ENCODE measurements at places on chromosomes 3 and 15. TPM values are rescaled to one million over a fixed set of nuclear protein-coding genes. Genes with fewer than 3 reads are reported as not detected.

DNA sequence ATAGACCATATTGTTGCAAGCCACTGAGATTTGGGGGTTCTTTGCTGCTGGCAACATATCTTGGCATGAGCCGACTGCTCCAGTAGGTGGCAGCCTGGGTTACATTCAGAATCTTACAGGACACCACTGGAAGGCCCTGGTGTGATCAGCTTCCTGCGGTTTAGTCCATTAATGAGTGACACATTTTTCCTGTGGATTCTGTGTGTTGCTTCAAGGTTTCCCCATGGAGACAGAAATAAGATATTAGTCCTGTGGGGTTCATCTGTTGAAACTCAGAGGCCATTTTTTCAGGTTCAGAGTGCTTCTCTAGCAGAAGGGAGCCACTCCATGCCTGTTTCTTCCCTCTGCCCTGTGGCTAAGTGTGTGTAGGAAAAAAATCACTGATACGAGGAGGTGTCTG is 116.2 kb downstream of the MFSD1 start:
- H3K27ac ChIP-seq: no peak overlapping the region
- H3K36me3 ChIP-seq: no peaks in the 10 kb centered on the region
- no peak for DNase-seq
- H3K4me1 ChIP-seq: no peaks in the 10 kb centered on the region

- peak; percentile 76 for DNase-seq
- peak overlapping the region; percentile 36 for H3K27ac ChIP-seq
- H3K4me3 ChIP-seq: no peak overlapping the region
- H3K4me1 ChIP-seq: peaks cover 48% of the 10 kb centered on the region
- no peaks in the 10 kb centered on the region for H3K36me3 ChIP-seq
Measured at GRCh38 chr3:30286007-30286669, 320.3 kb upstream of the TGFBR2 start.

- H3K4me1 ChIP-seq: peaks cover 45% of the 10 kb centered on the region
- peak overlapping the region; percentile 95 for H3K4me3 ChIP-seq
- H3K36me3 ChIP-seq: no peaks in the 10 kb centered on the region
- DNase-seq: peak; percentile 82
- H3K27ac ChIP-seq: peak overlapping the region; percentile 95
- no peaks in the 10 kb centered on the region for H3K27me3 ChIP-seq
Measured at GRCh38 chr3:38454884-38455638, 1.4 kb downstream of the ACVR2B start.

- peaks cover 93% of the 10 kb centered on the region for H3K36me3 ChIP-seq
- no peak overlapping the region for H3K4me3 ChIP-seq
- peaks cover 11% of the 10 kb centered on the region for H3K4me1 ChIP-seq
- DNase-seq: no peak
- H3K27me3 ChIP-seq: no peaks in the 10 kb centered on the region
- H3K27ac ChIP-seq: no peak overlapping the region
Measured at GRCh38 chr3:141746962-141747361, 8.9 kb downstream of the RNF7 start.

- H3K27me3 ChIP-seq: no peaks in the 10 kb centered on the region
- H3K4me1 ChIP-seq: no peaks in the 10 kb centered on the region
- no peak overlapping the region for H3K27ac ChIP-seq
- no peaks in the 10 kb centered on the region for H3K36me3 ChIP-seq
- H3K4me3 ChIP-seq: no peak overlapping the region
Measured at GRCh38 chr15:48928877-48929538, 34.7 kb downstream of the SHC4 start.

SLC22A13 gene
- 0.07 TPM for polyA plus RNA-seq
